ENCODE measurements at places on chromosomes 11 and 22.

DNA sequence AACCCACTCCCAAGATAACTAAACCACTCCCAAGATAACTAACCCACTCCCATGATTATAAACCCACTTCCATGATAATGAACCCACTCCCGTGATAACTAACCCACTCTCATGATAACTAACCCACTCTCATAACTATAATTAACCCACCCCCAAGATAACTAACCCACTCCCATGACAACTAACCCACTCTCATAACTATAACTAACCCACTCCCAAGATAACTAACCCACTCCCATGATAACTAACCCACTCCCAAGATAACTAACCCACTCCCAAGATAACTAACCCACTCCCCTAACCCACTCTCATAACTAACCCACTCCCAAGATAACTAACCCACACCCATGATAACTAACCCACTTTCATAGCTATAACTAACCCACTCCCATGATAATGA, 30.1 kb upstream of the CELSR1 start:
- no peak for DNase-seq

GRCh38 chr22:38966380-38966702, 8.9 kb downstream of the APOBEC3A start:
- no peak for DNase-seq

GRCh38 chr11:123020968-123021367, 39.3 kb upstream of the BSX start:
- DNase-seq: peak; percentile 29

DNA sequence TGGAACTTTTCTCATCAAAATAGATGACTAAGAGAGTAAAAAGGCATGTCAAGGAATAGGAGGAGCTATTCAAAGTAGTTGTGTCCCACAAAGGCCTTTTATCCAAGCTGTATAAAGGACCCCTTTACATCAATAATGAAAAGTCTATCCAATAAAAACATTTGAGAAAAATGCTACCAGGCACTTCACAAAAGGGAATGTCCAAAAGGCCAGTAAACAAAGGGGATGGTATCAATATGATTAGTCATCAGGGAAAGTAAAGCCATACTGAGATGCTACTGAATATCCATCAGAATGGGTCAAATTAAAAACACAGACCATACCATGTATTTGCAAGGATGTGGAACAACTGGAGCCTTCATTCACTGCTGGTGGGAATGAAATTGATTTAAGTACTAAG, 224.9 kb downstream of the NELL1 start:
- no peak for DNase-seq

DNA sequence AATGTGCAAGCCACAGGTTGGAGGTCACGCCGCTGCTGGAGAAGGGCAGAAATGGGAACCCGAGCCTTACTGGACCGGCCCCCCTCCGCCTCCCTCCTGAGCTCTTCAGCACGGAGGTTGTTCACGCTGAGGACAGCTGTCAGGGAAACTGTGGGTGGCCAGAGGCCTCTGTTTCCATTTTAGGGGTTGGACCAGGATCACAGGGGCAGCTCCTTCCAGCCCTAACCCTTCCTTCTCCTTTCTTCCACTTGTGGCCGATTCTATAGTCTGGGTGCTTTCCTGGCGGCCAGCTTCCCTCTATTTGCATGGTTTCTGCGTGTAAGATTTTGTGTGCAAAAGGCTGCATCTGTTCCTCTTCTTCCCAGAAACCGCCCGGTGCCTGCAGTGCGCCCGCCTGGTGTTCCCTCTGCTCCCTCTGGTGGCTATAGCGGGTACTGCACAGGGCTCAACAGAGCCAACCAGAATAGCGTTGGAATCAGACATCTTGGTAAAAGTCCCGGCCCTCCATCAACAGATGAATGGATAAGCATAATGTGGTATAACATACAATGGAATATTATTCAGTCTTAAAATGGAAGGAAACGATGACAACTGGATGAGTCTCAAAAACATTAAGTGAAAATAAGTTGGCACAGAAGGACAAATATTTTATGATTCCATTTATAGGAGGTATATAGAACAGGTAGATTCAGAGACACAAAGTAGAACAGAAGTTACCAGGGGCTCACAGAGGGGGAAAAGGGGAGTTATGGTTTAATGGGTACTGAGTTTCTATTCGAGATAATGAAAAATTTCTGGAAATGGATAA, 8.4 kb upstream of the SLC22A8 start:
- DNase-seq: peak; percentile 87

Data from activated naive CD4-positive, alpha-beta T cell treated with Interleukin-2 at 50 U/mL for 16 hours (primary cell).